Stimulated activated CD4-positive, alpha-beta T cell treated with anti-CD3 and anti-CD28 coated beads, Interleukin-15, amount 100 ng/mL, for 1 hour (primary cell): ENCODE measurements at places on chromosomes 13 and 19.

GRCh38 chr13:53112522-53112921 is 83.9 kb downstream of the OLFM4 start:
- DNase-seq, result no peak

- no peak for DNase-seq
These were observed 106.0 kb downstream of the RAP2A start for GRCh38 chr13:97539651-97540610.

GRCh38 chr13:48412881-48413351 is at the start of gene LPAR6:
Gene LPAR6 (minus strand): TSS chr13:48413113. CDS start chr13:48412423, 690 bp downstream.
- no peak for DNase-seq

- DNase-seq, result no peak
These were observed 610.0 kb downstream of the EFNB2 start for GRCh38 chr13:105925496-105925895.

DNA sequence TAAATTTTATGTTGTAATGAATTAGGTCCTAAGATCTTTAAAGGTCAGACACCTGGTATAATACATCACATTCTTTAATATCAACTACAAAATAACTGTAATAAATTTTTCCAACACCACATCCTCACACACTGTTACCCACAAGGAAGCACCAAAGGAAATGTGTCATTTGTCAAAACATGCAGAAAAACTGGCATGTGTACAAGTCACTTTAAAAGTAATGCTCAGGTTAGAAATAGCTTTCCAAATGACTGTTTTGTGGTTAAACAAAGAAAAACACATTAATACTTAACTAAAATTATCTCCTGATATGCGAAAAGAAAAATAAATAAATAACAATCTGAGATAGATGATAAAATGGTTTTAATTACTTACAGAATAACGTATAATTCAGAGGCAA is 74.7 kb downstream of the MZT1 start:
- DNase-seq, result no peak
